Muscle of leg (tissue), 16 donors: ENCODE measurements at places on chromosomes 4 and X. TPM values are rescaled to one million over a fixed set of nuclear protein-coding genes. Genes with fewer than 3 reads are reported as not detected.

- H3K4me1 ChIP-seq, result no peaks in the 10 kb centered on the region
- no peak overlapping the region for H3K4me3 ChIP-seq
- no peaks in the 10 kb centered on the region for H3K36me3 ChIP-seq
- H3K27ac ChIP-seq, result no peak overlapping the region
Measured at GRCh38 chrX:63713526-63713925, 71.5 kb downstream of the ARHGEF9 start.

GRCh38 chrX:155534800-155535199, 76.4 kb upstream of the F8A3 start:
- no peak for DNase-seq
- H3K4me3 ChIP-seq, result no peak overlapping the region
- H3K27me3 ChIP-seq, result no peaks in the 10 kb centered on the region
- no peaks in the 10 kb centered on the region for H3K4me1 ChIP-seq
- H3K27ac ChIP-seq, result no peak overlapping the region

The TCEAL8 gene
- total RNA-seq, result 121 TPM

The SMIM31 gene
- not detected for total RNA-seq

- H3K4me3 ChIP-seq, result no peak overlapping the region
- H3K27me3 ChIP-seq, result no peaks in the 10 kb centered on the region
- peak; percentile 28 for DNase-seq
- no peak overlapping the region for H3K27ac ChIP-seq
- no peaks in the 10 kb centered on the region for H3K36me3 ChIP-seq
Measured at GRCh38 chrX:119503484-119503861, 35.2 kb downstream of the SLC25A5 start.

DNA sequence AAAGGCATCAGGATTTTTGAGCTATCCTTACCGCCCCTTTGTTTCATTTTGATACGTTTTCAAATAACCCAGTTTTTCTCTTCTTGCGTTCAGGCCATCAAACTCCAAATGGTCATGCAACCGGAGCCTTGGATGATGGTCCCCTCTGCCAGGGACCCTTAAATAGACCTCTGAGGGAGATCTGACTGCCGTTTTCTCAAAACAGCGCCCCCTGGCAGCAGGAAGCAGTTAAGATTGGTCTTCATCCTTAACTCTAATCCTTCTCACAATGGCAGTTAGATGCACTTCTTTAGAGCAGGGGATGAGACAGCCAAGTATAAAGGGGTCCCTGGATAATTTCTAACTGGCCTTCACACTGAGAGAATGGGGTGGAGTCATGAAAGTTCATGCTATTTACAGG, 525.0 kb upstream of the SPANXN1 start:
- H3K27me3 ChIP-seq, result no peaks in the 10 kb centered on the region
- H3K36me3 ChIP-seq, result no peaks in the 10 kb centered on the region
- H3K4me1 ChIP-seq, result no peaks in the 10 kb centered on the region
- no peak overlapping the region for H3K27ac ChIP-seq
- no peak for DNase-seq

DNA sequence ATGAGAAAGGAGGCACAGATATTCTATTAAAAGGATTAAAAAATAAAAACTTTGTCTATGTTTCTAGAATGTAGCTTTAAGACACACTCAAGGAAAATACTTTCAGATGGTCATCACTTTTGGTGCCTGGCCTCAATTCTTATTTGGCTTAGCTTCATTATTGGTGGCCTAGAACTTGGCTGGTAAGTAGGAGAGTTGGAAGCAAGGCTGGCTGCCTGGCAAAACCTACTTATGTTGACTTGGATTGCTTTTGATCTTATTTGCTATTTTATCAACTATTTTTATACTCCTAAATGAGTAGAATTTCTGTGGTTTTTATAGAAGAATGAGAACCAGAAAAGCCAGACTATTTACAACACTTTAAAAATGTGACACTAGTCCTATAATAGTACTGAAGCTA, 35.3 kb upstream of the JADE3 start:
- no peak overlapping the region for H3K4me3 ChIP-seq
- H3K36me3 ChIP-seq, result no peaks in the 10 kb centered on the region
- no peak for DNase-seq
- peaks cover 6% of the 10 kb centered on the region for H3K27me3 ChIP-seq
- H3K4me1 ChIP-seq, result no peaks in the 10 kb centered on the region

DNA sequence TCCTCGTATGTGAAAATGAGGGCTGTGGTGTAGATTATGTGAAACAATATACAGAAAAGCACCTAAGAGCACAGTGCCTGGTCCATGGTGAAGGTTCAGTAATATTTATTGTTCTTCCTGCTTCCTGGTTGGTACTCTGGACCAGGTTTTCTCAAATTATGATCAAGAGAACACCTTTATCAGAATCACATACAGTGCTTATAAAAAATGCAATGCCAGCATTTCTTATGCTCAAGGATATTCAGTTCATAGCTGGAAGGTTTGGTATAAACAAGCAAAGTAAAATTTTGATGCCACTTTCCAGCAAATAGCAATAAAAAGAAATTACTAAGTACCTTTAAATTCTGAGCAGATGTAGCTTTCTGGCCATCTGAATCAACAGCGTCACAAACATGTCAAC, 1412.4 kb downstream of the RPA4 start:
- H3K4me3 ChIP-seq, result no peak overlapping the region
- no peak for DNase-seq
- H3K27me3 ChIP-seq, result peaks cover 10% of the 10 kb centered on the region
- no peaks in the 10 kb centered on the region for H3K4me1 ChIP-seq

The SHISA3 gene
- 1.9 TPM for total RNA-seq

The NKX6-1 gene
- not detected for total RNA-seq

The SORBS2 gene
- total RNA-seq, result 17.7 TPM

GRCh38 chrX:7280520-7280919, 132.6 kb upstream of the PUDP start:
- H3K27me3 ChIP-seq, result peaks cover 9% of the 10 kb centered on the region
- H3K36me3 ChIP-seq, result no peaks in the 10 kb centered on the region
- H3K27ac ChIP-seq, result no peak overlapping the region
- no peaks in the 10 kb centered on the region for H3K4me1 ChIP-seq
- DNase-seq, result no peak
- no peak overlapping the region for H3K4me3 ChIP-seq

GRCh38 chr4:146522869-146523205, 1.1 kb upstream of the SLC10A7 start:
- H3K27ac ChIP-seq, result peak overlapping the region; percentile 95
- H3K4me1 ChIP-seq, result peaks cover 5% of the 10 kb centered on the region
- DNase-seq, result peak; percentile 45
- no peaks in the 10 kb centered on the region for H3K27me3 ChIP-seq
- peak overlapping the region; percentile 97 for H3K4me3 ChIP-seq

- no peak for DNase-seq
- peaks cover 14% of the 10 kb centered on the region for H3K4me1 ChIP-seq
- no peak overlapping the region for H3K4me3 ChIP-seq
- H3K27ac ChIP-seq, result no peak overlapping the region
- no peaks in the 10 kb centered on the region for H3K36me3 ChIP-seq
Measured at GRCh38 chr4:13527192-13527980, 16.9 kb downstream of the NKX3-2 start.

DNA sequence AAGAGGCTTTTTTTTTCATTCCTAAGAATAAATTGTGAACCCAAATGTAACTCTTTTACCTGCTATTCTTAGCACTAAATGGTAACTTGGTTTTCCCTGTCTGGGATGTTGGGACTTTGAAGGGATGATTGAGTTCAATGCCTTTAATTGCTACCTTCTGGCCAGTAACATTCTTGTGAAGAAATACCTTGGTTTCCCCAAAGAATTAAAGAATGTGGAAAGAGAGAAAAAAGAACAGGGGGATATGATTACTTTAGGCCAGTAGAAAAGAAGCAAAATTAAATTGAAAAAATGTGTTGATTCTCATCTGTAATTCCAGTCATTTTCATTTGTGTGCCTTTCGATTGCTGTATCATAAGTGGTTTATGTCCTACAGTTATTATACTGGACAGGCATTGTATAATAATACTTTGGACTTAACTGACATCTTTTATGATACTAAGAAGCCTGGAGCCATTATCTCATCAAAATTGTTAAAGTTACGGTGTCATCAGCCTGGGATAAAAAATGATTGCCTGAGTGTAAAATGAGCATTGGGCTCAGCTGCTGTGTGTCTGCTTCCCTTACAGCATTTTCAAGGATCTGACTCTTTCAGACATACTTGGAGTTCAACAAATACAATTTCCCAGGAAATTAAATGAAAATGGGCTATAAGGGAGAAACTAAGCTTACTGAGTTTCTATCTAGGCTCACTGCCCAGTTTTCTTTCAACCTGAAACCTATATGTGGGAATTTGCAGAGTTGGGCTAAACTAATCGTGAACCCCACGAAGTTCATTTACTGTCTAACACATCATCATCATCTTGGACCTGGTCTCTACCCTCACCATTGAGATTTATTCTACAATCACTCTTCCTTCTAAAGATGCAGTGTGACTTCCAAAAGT, 146.3 kb downstream of the SHROOM3 start:
- H3K4me3 ChIP-seq, result no peak overlapping the region
- peaks cover 24% of the 10 kb centered on the region for H3K4me1 ChIP-seq
- H3K36me3 ChIP-seq, result no peaks in the 10 kb centered on the region
- H3K27me3 ChIP-seq, result no peaks in the 10 kb centered on the region

DNA sequence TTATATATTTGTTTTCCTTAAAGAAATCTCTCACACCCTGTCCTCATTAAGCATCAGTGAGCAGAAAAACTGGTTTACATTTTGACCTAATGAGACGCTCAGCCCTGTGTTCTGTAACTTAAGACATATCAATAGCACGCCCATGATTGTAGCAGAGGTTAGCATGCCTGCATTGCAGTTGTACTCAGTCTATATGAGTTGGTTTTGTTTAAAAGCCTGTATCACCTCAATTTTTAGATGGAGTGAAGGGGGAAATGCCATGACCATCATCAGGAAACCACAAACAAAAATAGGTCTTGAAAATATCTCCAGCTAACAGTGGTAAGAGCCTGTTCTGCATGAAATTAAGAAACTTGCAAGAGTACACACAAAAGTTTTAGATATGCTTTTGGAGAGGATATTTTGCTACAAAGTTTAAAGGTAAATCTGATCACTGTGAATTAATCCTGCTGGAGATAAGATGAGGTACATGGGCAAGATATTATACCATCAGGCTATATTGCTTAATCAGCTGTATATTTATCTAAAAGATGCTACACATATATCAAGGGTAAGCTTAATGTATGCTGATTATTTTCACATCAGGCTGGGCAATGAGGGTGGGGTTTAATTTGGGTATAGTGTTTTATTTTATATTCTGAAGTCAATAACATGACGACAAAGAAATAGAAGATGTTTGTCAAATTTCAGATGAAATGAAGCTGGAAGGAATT, 13.1 kb upstream of the COQ2 start:
- no peak overlapping the region for H3K4me3 ChIP-seq
- no peaks in the 10 kb centered on the region for H3K4me1 ChIP-seq
- no peaks in the 10 kb centered on the region for H3K27me3 ChIP-seq

The RBM46 gene
- 0.09 TPM for total RNA-seq

- no peak overlapping the region for H3K4me3 ChIP-seq
- DNase-seq, result peak; percentile 1
- no peaks in the 10 kb centered on the region for H3K4me1 ChIP-seq
- H3K27me3 ChIP-seq, result peaks cover 5% of the 10 kb centered on the region
- H3K27ac ChIP-seq, result no peak overlapping the region
- no peaks in the 10 kb centered on the region for H3K36me3 ChIP-seq
Measured at GRCh38 chrX:140933016-140933415, 69.4 kb upstream of the SPANXB1 start.

The ADAM29 gene
- not detected for total RNA-seq

GRCh38 chr4:142130666-142131065, 494.3 kb downstream of the IL15 start:
- H3K4me1 ChIP-seq, result no peaks in the 10 kb centered on the region
- H3K4me3 ChIP-seq, result no peak overlapping the region
- no peaks in the 10 kb centered on the region for H3K27me3 ChIP-seq
- no peak for DNase-seq
- no peaks in the 10 kb centered on the region for H3K36me3 ChIP-seq

The OSTC gene
- 167 TPM for total RNA-seq

- peaks cover 7% of the 10 kb centered on the region for H3K4me1 ChIP-seq
- peak; percentile 63 for DNase-seq
- peak overlapping the region; percentile 59 for H3K27ac ChIP-seq
- H3K4me3 ChIP-seq, result peak overlapping the region; percentile 59
Measured at GRCh38 chrX:11427453-11428071, 134.3 kb downstream of the AMELX start.

- DNase-seq, result no peak
- H3K36me3 ChIP-seq, result no peaks in the 10 kb centered on the region
- H3K4me1 ChIP-seq, result no peaks in the 10 kb centered on the region
Measured at GRCh38 chr4:104524591-104524990, 29.9 kb upstream of the CXXC4 start.

DNA sequence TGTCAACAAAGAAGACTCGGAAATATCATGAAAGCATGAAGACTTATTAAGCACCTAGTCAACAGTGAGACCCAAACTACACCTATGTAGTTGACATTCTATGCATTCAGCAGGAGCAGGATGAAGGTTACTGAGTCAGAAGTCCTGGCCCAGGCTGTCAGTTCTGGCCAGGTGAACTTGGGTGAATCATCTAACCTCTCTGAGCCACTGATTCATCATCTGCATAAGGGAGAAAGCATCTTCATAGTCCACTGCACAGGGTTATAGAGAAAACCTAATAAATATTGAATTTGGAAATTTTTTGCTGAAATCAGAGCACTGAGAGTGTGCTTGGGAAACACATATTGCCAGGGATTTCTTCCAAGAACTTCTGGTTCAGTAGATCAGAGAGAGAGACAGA, 296.0 kb upstream of the SFRP2 start:
- no peaks in the 10 kb centered on the region for H3K27me3 ChIP-seq
- H3K36me3 ChIP-seq, result no peaks in the 10 kb centered on the region
- peak; percentile 58 for DNase-seq
- H3K27ac ChIP-seq, result no peak overlapping the region
- H3K4me3 ChIP-seq, result no peak overlapping the region
- H3K4me1 ChIP-seq, result no peaks in the 10 kb centered on the region

- H3K4me1 ChIP-seq, result no peaks in the 10 kb centered on the region
- H3K4me3 ChIP-seq, result no peak overlapping the region
- no peaks in the 10 kb centered on the region for H3K36me3 ChIP-seq
- H3K27me3 ChIP-seq, result no peaks in the 10 kb centered on the region
- no peak overlapping the region for H3K27ac ChIP-seq
Measured at GRCh38 chr4:36900446-36900987, 344.0 kb upstream of the NWD2 start.

DNA sequence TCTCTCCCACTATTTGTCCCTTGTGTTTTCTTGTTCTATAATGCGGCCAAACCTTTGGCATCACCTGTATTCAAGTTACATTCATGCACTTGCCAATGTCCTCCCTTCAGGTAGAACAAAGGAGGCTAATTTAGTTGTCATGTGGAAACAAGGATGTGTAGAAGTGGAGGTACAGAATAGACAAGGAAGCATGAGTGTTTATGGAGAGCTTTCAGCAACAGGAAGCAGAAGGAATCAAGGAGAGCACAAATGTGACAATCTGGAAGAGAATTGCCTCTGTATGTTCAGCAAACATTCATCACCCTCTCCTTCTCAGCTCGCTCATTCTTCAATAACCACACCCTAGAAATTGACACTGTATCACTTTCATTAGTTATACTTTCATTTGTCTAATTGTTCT, 103.4 kb downstream of the SLC7A11 start:
- no peak overlapping the region for H3K27ac ChIP-seq
- H3K4me3 ChIP-seq, result no peak overlapping the region
- no peaks in the 10 kb centered on the region for H3K36me3 ChIP-seq
- no peaks in the 10 kb centered on the region for H3K4me1 ChIP-seq
- no peaks in the 10 kb centered on the region for H3K27me3 ChIP-seq
- no peak for DNase-seq

The UGT8 gene
- 0.62 TPM for total RNA-seq
